ENCODE measurements at places on chromosomes 4 and X.

GRCh38 chrX:13597874-13598273, 28.5 kb downstream of the EGFL6 start:
- no peak for DNase-seq

DNA sequence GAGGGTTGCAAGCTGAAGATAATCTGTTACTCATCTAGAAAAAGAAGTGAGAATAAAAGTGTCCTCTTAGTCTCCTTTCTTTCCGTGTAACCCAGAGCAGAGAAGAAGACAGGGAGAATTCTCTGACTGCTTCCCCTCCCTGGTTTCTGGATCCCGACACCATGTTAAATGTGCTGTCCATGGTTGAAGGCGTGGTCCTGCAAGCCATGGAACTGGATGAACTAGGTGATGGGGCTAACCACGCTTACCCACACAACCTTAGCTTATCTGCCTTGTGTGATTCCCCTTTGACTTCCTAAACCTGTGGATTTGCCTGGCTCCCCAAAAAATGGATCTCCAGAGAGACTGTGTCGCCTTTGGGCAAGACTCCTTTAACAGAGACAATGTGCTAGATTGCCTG, 907.6 kb downstream of the FSTL5 start:
- no peak for DNase-seq

DNA sequence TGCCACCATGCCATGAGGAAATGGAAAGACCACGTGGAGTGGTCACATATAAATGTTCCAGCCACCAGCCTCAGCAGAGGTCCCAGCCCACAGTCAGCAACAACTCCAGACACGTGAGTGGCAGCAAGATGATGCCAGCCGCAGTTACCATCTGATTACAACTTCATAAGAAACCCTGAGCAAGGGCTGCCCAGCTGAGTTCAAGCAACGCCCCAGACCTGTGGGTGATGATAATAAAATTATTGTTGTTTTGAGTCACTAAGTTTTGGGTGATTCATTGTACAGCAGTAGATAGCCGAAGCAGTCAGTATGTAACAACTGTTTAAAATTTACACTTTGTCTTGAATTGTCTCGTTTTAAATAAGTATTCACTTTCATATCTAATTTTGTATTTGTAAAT, 5.8 kb upstream of the CCNG2 start:
- DNase-seq: no peak

GRCh38 chr4:134320048-134320447, 118.5 kb upstream of the PABPC4L start:
- DNase-seq: no peak

GRCh38 chr4:101309925-101310324, 37.4 kb downstream of the PPP3CA start:
- no peak for DNase-seq

DNA sequence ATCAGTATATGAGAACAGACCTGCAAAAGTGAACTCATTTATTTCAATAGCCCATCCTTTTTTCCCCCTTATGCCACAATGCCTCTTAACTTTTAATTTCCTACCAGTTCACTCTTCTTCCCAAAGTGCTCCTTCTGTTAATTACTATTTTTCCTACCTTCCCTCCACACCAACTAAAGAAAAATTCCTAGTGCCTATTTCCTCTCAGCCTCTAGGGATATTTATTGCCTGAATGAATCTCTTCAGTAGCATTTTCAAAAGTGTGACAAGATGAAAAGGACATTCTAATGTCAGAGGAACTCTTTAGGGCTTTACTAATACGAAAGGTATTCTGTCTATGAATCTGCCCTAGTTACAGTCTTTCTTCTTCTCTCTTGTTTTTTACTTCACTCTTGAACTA, 181.1 kb upstream of the SPRY1 start:
- DNase-seq: no peak

DNA sequence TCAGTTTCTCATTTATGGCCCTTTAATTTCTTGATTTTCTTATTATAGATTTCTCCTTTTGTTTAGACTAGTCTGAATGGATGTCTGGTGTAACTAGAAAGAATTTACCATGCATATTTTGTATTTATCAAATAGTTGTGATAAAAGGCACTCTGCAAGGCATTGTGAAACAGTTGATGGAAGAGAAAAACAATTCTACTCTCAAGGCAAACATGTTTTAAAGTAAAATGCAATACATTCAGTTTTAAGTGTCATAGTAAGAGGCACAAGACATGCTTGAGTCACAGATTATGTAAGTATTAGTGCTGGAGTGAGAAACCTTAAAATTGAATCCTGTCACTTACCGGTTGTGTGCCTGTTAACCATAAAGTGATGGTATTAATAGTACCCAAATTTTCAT, 283.3 kb upstream of the DKK2 start:
- no peak for DNase-seq

All from effector memory CD4-positive, alpha-beta T cell (primary cell).